ENCODE measurements at places on chromosomes 4 and X. TPM values are rescaled to one million over a fixed set of nuclear protein-coding genes. Genes with fewer than 3 reads are reported as not detected.

- DNase-seq, result peak; percentile 96
Observed at GRCh38 chr4:14871676-14872430, 130.4 kb upstream of the CPEB2 start.

- DNase-seq, result peak; percentile 88
Observed at GRCh38 chr4:128288689-128289106, 1.1 kb upstream of the PGRMC2 start.

DNA sequence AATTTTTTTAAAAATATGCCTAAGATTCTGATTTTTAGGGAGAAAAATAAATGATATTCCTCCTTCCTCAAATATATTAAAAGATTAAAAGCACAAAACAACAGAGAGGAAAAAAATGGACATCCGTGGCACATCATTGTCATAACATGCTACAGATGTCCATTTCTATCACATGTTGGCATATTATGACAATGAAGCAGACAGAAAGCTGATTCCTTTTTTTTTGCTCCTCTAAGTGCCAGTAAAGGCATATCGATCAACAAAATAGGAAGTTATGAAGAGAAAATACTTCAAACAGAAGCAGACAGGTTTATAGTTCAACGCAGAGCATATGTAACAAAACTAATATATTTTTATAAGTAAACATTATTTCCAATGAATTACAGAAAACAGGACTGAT is 11.2 kb downstream of the KLHL8 start:
- DNase-seq, result no peak

Gene SHROOM2
- 6.4 TPM for total RNA-seq

DNA sequence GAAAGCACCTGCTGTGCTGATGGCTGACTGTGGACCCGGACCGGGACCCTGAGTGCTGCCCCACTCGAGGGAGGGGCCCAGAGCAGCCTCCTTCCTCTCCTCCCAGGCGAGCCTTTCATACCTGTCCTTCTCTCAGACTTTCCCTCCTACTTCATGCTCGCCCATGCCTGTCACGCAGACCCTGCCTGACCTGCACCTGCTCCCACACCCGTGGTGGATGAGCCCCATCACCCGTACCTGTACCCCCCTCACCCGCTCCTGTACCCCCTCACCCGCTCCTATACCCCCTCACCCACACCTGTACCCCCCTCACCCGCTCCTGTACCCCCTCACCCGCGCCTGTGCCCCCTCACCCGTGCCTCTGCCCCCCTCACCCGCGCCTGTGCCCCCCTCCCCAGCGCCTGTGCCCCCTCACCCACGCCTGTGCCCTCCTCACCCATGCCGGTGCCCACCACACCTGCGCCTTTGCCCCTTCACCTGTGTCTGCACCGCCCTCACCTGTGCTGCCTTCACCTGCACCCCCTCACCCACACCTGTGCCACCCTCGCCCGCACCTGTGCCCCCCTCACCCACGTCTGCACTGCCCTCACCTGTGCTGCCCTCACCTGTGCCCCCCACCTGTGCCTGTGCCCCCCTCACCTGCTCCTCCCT is 5.8 kb downstream of the MAEA start:
- no peak for DNase-seq

DNA sequence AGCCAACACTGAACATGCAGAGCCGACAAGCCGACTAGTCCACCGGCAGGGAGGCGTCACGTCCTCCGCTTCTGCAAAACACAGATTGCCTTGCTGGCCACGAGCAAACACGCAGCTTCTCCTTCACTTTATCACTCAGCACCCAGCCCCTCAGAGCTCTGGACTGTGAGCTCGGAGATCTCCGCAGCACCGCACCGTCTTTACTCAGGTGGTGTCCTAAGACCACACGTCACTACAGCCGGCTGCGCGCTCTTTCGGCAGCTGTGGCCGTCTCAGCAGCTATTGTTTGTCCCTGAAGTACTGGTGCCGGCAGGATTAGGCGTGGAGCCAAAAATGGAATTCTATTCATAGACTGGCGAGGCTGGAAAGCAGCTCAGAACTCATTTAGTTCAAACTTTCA is 72.0 kb downstream of the FAT1 start:
- no peak for DNase-seq

DNA sequence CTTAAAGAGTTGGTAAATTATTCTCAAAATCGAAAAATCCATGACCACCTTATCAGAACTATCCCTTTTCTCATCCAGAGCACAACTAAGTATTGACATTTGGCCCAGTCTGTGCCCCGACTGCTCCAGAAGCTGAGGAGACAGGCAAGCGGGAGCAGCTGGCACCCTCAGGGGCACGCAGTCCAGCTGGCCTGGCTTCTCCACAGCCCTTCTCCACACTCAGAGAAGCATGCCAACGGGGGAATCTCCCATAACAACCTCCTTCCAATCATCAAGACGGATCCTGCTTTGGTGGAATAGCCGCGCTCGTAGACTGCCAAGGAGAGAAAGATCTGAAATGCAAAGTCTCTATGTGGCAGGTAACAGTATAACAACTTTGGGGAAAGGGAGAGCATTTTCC is 85.4 kb downstream of the AFAP1 start:
- no peak for DNase-seq

DNA sequence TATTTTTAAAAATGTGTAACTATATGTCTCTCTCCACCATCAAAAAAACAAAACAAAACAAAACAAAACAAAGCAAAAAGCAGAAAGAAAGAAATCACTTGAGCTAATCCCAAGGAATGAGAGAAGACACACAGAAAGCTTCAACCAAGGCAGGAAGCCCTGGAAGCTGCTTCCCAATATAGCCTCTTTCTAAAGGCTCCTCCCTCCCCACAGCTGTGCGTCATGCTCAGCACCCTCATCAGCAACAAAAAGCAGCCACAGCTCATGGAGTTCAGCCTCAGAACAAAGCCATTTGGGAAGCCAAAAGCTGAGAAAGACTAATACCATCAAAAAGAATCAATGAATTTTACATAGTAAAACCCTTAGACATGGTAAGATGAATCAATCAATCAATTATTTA is 501.6 kb upstream of the SMIM31 start:
- no peak for DNase-seq

DNA sequence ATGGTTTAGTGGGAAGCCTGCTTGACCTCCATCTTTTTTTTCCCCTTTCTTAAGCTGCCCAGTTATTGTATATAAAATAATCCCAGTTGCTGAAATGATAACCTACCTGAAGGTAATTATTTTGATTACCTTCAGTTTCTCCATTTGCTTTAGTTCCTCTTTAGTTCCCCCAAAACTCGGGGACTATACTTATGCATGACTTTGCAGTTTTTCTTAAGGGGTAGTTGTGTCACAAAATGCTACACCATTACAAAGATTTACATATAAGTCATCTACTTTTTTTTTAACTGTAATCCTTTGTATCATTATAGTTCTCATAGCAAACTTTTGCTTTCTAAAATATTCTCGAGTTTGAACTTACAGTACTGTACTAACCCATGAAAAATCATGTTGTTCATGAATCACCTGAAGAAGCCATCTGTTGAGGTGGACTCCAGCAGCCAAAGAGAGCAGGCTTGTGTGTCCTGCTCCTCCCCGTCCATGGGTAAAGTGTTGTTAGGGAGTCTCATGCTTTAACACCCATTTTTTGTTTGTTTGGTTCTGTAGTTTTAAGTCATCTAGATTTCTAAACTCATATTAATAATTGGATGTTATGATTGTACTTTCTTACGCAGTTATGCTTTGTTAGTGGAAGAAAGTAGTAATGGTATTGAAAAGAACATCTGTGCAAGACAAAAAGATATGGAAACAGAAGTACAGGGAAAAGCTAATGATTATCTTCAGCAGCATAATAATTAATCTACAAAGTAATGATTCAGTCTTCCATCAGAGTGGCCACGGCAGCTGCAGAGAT is 34.6 kb downstream of the HADH start:
- no peak for DNase-seq
